ENCODE measurements at places on chromosomes 12 and 14.
A peak's percentile ranks its signal among the peaks of the same experiment; 100 is the strongest.

- DNase-seq = no peak
Measured at GRCh38 chr14:68589447-68590200, 203.2 kb downstream of the ZFP36L1 start.

DNA sequence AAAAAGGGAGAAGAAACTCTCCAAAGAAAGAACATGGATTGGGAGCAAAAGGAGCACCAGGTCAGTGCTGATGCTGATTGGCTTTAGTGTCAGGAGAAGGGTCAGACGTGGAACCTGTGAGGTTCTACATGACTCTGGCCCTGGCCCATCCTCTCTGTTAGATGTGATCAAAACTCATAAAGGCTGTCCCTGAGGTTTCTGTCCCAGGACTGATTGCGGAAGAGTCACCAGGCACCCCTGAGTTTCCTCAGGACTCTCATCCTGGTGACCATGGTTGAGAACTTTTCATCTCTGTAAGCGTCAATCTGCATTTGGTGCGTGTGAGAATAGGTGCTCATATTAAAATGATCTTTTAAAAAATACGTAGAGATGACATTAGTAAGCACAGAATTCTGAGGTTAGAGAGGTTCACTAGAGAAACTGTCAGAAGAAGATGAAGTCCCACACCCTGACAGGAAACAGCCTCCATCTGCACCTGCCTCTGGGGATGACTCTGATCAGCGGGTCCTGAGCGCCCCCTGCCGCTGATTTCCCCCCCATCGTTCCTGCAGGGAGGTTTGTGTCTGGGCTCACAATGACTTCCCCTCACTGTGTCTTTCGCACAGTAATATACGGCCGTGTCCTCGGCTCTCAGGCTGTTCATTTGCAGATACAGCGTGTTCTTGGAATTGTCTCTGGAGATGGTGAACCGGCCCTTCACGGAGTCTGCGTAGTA lies 741.8 kb downstream of the TMEM121 start:
- DNase-seq = peak; percentile 70

GRCh38 chr14:32339188-32339587 lies 10.1 kb downstream of the AKAP6 start:
- DNase-seq = no peak

GRCh38 chr14:87712396-87713090 lies 280.4 kb downstream of the GALC start:
- no peak for DNase-seq

DNA sequence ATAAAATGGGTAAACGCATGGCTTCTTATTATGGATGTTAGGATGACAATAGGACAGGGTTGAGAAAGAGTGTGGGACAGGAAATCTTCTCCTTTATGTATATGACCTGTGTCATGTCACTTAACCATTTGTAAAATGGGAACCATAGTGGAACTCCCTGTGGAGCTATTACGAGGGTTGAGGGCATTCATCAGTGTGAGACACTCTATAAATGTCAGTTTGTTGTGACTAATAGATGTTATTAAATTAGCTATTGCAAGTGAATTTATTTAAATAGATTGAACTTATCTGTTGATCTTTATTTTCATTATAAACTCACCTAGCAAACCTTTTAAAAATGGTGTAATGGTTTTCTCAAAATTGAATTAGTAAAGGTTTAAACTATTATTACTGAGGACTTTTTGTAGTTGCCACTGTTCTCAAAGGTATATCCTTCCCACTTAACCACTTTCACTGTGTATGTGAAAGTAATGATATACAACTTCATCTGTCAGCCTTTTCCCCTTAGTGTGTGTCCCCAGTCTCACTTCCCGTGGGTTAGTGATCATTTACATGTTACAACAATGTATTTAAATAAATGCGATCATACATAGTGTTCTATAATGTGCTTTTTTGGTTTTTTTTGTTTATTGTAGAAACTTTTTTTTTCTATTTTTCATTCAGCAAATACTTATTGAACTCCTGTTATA lies 17.1 kb downstream of the HELB start:
- no peak for DNase-seq

DNA sequence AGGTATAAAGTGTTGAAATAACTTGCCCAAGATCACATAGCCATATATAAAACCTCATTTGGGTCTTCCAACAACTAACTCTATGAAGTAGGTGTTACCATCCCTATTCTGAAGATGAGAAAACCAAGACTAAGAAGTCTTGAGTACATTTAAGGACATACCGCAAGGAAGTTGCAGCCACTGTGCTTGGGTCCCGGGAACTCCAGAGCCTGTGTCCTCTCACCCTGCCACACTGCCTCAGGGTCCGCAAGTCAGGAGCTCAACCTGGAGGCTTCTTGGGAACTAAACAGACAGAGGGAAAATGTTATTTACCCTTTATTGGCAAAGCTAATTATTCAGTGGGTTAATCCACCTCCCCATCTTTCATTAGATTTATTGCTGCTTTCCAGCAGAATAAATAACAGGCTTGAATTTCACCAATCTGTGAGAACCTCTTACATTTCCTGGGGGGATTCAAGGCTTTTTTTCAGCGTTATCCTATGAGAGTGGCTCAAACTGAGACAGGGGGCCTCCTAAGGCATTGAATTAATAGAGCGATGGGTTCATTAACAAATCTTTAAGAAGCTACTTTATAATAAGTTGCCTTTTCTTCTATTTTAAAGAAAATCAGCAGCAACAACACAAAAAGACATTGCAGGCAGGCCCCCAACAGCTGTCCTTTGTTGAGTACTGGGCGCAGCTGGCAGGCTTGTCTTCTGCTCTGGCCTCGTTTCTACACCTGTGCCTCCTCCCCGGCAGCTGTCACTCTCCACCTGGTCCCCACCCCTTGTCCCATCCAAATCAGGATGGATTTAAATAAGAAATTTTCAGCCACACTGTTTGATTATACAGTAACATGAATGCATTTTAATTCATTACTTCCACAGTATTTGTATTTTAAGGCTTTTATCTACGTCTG lies 25.3 kb downstream of the PHLDA1 start:
- DNase-seq = no peak

GRCh38 chr14:100212476-100213333 lies 26.2 kb upstream of the YY1 start:
- no peak for DNase-seq

DNA sequence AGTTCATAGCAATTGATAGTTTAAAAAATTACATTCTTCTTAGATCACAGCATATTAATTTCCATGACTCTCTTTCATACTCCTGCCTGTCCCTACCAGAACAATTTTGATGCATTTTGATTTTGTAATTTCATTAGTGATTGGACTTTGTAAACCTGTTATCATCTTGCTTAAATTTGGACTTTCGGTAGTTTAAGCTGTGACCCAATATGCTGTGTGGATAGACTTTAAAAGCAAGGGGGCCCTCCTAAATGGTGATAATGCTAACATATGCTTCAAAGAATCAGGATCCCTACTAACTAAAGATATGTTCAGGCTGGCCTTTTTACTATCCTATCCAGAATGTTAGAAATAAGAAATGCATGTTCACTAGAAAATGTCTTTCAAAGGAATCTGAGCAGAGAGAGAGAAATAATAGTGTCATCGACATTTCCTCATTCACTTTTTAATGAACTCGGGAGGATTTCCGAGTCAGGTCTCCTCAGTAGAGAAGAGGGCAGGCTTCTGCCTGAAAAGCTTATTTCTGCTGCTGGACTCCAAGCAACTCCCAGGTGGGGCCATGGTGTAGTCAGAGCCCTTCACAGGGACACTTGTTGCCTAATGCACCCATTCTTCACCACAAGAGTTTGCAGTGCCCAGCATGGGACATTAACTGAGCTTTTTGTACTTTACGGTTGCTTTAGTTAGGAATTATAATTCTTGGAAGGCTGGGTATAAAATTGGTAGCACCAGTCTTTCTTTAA lies 16.7 kb downstream of the SLC38A4 start:
- DNase-seq = no peak

DNA sequence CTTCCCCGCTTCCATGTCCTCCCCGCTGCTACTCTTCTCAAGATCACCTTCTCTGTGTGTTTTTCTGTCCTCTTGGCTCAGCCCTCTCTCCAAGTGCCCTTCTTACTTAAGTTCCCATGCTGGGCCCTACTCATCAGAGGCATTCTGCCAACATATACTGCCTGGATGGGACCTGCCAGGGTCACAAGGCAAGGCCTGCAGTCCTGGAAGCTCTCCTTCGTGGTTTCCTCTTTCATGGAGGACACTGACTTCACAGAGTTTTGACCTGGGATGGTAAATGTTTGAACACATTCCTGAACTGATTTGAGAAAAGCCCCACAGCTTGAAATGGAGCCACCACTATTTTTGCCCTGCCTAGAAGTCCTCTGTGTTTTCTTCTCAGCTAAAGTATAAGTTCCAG lies 140.9 kb downstream of the TMEM30B start:
- DNase-seq = no peak

DNA sequence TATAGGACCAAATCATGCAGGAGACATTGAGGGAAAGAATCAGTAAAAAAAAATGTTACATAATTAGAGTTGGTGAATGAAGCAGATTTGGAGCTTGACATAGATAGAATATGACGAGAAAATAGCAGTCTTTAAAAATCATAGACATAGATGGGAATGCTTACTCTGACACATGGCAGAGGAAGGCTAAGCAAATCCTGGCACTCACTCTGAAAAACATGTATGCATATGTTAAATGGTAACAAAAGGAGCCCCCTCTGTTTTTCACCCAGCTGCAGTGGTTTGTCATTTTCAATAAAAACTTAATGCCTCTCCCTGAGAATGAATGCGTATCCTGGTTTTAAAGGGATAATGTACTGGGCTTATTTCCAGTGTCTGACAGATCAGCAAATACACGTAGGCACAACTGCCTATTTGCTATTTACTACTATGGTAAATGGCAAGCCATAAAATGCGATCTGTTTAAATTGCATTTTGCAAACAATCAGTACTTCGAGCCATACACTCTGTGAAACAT lies 561.2 kb upstream of the SEL1L start:
- no peak for DNase-seq

DNA sequence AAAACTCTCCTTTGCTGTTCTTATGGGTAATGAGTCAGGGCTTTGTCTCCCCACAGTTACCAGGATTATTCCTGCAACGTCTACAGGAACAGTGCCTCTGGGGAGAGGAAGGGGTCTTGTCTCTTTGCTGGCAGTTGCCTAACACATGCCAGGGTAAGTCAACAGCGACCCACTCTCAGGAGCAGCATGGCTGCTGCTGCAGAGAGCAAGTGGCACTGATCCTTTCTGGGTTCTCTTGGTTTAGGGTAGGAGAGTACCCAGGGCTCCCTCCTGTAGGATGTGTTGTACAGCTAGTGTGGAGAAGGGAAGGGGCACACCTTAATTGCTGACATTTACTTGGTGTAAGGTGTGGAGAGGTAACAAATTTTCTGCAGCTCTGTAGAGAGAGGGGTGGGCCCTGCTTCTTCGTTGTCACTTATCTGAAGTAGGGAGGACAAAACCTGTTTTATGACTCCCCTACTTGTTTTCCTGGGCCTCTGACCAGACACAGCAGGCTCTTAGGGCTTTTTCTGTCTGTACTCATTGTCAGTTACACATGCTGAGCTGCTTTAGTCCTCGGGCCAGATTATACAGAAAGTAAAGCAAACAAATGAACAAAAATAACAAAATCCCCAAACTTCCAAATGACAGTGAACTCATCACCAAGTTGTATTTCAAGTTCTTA lies 168.2 kb downstream of the ACSS3 start:
- no peak for DNase-seq

- DNase-seq = no peak
Measured at GRCh38 chr12:103169-103981, 36.8 kb downstream of the IQSEC3 start.

GRCh38 chr14:39006721-39007410 lies 96.2 kb downstream of the SEC23A start:
- DNase-seq = no peak

- DNase-seq = no peak
Measured at GRCh38 chr14:48275301-48275700, 599.9 kb upstream of the MDGA2 start.

- DNase-seq = no peak
Measured at GRCh38 chr12:100348657-100349454, 8.0 kb upstream of the SLC17A8 start.

GRCh38 chr14:24403294-24403998 lies 4.6 kb downstream of the NYNRIN start:
- no peak for DNase-seq

GRCh38 chr12:2258025-2258424 lies 205.2 kb downstream of the CACNA1C start:
- DNase-seq = no peak

- DNase-seq = no peak
Measured at GRCh38 chr12:128261757-128262156, 5.2 kb upstream of the TMEM132C start.

DNA sequence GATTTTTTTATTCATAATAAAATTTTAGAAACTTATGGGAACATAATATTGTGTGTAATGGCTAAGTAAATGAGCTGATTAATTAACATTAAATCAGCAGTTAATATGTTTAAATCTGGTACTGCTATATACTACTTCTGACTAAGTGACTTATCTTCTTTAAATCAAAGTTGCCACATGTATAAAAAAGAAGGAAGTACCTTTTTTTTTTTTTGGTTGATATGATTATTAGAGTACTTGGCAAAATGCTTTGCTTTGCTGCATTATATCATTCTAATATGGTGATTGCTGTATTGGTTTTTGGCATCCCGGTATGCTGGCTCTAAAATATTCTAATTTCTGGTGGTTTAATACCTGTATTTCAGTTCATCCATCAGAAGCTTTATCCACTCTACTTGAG lies 319.1 kb upstream of the RGS6 start:
- no peak for DNase-seq

GRCh38 chr14:74133833-74134481 lies 49.2 kb downstream of the LIN52 start:
- DNase-seq = no peak

- DNase-seq = no peak
Measured at GRCh38 chr14:23640524-23641141, 4.5 kb downstream of the DHRS2 start.

GRCh38 chr12:56520506-56520905 lies 1.1 kb upstream of the RBMS2 start:
- no peak for DNase-seq

DNA sequence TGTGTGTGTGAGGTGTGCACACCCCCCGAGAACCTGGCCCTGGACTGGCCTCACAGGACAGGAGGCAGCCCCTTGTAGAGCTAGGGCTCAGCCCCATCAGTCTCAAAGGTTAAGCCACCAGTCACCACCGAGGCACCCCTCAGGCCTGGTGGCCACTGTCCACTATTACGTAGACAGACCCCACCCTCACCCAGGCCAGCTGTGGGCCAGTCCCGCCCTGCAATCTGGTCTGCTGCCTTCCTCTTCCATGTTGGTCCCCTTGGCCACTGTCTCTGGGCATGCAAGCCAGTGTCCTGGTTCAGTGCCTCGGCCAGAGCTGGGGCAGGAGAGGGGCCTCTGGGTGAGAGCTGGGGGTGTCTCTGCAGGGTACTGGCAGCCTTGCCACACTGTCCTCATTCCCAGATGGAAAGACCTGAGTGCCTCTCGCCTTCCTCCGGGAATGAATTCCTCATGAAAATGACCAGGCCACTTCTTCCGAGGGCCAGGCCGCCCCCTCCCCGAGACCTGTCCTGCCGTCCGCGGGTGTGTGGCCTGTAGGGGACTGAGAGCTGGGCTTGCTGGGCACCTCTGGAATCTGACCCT lies 897 bp upstream of the TEX22 start:
- no peak for DNase-seq

- DNase-seq = no peak
Measured at GRCh38 chr12:54082397-54082892, 28.8 kb downstream of the HOXC4 start.

All from stimulated activated CD4-positive, alpha-beta T cell treated with anti-CD3 and anti-CD28 coated beads, Interleukin-12 subunit alpha, Interleukin-12 subunit beta, amount 100 ng/mL, for 24 hours (primary cell).